Effector CD4-positive, alpha-beta T cell (primary cell): ENCODE measurements at places on chromosomes 3 and 15.

DNA sequence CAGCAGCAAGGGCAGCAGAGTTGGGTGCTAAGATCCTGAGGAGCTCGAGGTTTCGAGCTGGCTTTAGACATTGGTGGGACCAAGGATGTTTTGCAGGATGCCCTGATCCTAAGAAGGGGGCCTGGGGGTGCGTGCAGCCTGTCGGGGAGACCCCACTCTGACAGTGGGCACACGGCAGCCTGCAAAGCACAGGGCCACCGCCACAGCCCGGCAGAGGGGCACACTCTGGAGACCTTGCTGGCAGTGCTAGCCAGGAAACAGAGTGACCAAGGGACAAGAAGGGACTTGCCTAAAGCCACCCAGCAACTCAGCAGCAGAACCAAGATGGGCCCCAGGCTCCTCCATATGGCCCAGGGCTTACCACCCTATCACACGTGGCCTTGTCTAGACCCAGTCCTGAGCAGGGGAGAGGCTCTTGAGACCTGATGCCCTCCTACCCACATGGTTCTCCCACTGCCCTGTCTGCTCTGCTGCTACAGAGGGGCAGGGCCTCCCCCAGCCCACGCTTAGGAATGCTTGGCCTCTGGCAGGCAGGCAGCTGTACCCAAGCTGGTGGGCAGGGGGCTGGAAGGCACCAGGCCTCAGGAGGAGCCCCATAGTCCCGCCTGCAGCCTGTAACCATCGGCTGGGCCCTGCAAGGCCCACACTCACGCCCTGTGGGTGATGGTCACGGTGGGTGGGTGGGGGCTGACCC lies 18.8 kb downstream of the SEC61A1 start:
- no peak for DNase-seq

GRCh38 chr3:194204042-194204987 lies 68.4 kb downstream of the HES1 start:
- DNase-seq = no peak

DNA sequence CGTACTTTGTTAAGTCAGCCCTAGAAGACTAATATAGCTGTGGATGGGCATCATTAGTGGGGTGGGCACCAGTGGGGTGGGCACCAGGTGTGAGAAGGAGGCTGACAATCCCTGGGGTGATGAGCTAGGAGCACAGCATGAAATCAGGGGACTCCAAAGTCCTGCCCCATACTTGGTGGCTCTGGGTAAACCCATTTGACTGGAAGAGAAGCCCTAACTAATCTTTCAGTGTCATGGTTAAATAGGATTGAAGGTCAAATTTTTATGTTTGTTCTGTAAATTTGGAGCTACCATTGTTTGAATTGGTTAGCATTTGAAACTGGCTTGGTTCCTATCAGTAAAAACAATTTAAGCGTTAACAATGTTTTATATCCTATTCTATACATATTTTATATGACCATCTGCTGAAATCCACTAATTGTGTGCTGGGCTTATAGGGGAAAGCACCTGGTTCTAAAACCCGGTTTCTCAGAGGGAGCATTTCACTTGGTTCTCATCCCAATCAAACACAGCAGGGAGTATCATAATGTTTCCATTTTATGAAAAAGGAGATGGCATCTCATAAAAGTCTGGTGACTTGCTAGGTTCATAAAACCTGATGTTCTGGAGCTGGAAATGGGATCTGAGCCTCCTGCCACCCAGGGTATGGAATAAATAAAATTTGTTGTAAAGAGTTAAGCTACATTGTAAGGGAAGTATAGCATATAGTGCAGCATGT lies 87.7 kb upstream of the HACD2 start:
- DNase-seq = no peak

DNA sequence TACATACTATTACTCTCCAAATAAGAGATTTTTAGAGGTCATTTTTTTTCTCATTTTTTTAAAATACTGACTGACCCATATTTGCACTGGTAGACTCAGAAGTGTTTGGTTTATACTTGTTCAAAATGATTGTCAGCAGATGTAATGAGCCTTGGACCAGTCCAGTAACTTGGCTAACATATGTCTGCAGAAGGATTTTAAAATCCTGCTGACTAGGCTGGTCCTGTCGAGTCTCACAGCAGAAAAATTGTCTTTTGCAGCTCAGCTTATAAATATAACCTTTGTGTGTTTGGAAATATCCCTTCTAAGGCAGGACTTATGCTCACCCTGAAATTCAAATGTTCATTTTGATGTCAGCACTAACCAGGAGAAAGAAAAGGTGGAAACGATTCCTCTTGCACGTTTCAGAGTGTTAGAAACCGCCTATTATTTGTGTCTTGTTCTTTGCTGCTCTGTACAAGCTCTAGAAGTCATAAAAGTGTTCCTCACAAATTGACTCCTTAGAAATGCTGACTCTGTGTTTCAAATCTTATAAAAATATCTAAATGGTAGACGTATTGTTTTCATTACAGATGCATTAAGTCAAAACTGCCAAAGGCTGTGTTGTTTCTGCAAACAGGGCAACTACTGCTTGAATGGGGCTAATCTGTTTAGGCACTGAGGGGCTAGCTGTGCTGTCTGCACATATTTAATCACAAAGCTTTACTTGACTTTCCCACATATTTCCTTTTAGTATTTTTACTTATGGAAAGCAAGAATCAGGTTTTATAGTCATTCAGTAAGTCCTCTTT lies 95.3 kb downstream of the CHL1 start:
- DNase-seq = no peak

- DNase-seq = no peak
These were observed 29.9 kb downstream of the RCN2 start for GRCh38 chr15:76961268-76962011.

DNA sequence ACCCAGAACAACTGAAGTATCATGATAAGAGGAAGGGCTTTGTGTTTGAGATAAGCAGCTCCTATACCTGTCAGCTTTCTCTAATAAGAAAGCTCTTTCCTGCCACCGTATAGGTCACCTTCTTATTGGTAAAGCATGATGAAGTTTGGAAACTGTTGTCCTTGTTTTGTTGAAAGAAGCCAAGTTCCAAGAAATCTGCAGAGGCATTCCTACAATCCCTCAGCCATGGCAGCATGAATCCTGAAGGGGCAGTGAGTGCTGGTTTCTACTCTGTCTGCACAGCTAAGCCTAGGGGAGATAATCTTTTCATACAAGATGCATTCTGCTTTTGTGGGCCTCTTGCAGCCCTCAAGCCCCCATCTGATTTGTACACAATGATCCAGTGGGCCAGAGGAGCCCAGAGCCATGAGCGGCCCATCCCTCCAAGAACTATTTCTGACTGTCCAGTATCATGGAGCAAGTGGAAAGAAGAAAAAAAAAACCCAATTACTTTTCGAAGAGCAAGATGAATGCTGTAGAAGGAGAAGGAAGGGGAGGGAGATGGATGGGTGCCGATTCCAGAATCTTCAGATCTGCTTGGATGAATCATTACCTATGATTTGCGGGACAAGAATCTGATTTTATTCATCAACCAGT lies 1.9 kb upstream of the THBS1 start:
- no peak for DNase-seq

DNA sequence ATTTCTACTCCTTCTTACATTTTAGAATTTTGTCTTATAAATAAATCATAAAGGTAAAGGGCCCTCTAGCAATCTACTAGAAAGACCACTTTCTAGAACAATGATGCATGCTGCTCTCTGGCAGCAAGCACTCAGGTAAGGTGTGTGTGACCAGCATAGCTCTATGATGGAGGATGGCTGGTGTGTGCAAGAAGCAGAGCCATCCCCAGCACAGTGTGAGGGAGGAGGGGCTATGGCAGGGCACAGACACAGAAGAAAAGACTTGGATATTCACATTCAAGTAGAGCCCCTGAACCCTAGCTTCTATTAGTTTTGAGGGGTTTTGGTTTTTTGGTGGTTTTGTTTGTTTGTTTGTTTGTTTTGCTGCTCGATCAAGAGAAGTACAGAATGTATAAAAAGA lies 277.1 kb upstream of the CCDC54 start:
- DNase-seq = no peak

DNA sequence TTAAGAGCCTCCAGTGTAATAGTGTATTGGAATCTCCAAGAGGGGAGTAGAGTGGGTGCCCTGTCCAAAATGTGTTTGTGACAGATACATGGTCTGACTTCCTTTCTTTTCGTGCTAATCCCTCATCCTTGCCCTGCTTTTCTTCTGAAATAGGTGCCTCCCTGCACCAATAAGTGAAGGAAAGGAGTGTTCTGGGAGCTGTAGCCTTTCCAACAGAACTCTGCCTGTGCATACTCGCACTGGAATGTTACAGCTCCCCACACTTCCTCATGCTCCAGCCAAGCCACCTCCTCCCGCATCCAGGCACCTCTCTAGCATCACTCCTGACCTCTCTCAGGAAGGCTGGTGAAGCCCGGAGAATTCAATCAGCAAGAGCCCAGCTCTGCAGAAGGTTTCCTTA lies 478.0 kb downstream of the GABRG3 start:
- DNase-seq = no peak

DNA sequence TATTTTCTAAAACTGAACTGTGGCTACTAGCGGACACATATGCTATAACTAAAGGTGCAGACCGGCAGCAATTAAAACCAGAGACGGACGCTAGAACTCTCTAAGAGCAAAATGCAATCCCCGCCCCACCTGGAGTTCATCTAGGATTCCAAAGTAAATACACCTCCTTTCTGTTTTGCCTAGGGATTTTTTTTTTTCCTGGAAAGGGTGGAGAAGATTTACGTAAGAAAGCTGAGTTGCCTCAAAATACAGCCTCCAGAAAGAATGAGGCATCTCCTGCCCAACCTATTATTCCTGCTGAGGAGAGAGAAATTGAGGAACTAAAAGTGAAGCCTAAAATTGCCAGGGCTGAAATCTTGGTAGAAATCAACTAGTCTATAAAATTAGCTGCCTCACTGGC lies 150.2 kb downstream of the TP63 start:
- DNase-seq = no peak

GRCh38 chr15:92243227-92243626 lies 150.5 kb upstream of the ST8SIA2 start:
- DNase-seq = no peak

GRCh38 chr3:188468196-188468595 lies 314.2 kb downstream of the LPP start:
- no peak for DNase-seq

- no peak for DNase-seq
These were observed 22.7 kb downstream of the KLHL6 start for GRCh38 chr3:183532620-183533411.

DNA sequence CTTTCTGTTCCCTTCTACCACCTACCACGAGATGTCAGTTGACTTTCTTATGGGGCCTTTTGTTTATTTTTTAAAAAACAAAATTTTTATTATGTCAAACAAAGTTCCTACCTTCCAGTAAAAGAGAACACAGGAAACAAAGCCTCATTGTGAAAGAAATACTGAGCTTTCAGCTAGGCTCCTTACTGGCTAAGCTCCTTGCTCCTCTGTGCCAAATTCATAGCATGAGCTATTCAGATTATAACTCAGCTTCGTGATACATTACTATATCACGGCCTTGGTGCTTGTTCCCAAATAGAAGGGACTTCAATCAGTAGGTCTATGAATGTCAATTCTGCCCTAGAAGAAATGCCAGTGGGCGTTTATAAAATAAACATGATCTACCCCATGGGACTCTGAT lies 145.8 kb upstream of the CHRM5 start:
- no peak for DNase-seq
